COLO829 (cell line): ENCODE measurements at places on chromosomes 2 and 18.

- DNase-seq, result peak; percentile 79
These were observed 34.4 kb downstream of the CENPO start for GRCh38 chr2:24827321-24828237.

GRCh38 chr18:2990956-2991640 is 21.8 kb downstream of the LPIN2 start:
- DNase-seq, result no peak

- no peak for DNase-seq
These were observed 97.3 kb downstream of the TACR1 start for GRCh38 chr2:75102011-75102410.

DNA sequence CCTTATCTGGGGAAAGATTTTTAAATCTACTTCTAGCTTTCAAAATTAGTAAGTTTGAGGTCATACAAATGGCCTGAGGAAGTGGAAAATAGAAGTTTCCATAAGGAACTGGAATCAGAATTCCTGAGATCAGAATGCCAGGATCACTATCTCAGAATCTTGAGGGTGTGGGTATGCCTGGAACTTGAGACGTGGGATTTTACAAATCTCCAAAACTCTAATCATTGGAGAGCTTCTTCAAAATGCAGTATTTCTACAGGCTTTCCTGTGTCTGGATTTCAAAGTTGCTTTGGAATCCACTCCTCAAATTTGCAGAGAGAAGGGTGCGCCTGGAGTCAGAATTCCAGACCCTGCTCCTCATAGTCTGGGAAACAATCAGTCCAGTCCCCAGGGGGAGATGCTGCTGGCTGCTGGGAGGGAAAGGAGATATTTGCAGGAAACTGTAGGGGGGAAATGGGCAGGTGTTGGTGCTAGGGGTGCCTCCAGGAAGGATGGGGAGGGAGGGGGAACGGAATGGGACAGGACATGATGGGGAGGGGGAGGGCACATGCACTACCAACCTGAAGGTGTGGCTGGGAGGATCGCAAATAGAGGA is 31.0 kb upstream of the CATIP start:
- no peak for DNase-seq

- no peak for DNase-seq
These were observed 460.4 kb downstream of the MBD2 start for GRCh38 chr18:53764086-53764485.

DNA sequence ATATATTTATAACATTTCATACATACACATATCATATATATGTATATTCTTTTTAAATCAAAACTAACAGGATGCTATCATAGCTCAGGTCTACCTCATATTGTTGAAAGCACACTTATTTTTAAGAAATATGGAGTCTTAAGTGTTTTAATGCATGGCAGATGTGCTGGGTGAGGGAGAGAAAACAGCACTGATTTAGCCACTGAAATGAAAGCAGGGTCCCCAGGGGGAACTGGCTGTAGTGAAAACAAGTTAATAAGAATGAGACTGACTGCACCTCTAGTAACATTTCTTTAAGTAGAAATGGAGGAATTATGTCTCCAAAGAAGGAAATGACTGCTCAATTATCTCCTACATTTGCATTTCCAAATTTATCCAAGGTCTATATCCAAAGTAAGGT is 857.8 kb downstream of the DCDC2C start:
- no peak for DNase-seq

DNA sequence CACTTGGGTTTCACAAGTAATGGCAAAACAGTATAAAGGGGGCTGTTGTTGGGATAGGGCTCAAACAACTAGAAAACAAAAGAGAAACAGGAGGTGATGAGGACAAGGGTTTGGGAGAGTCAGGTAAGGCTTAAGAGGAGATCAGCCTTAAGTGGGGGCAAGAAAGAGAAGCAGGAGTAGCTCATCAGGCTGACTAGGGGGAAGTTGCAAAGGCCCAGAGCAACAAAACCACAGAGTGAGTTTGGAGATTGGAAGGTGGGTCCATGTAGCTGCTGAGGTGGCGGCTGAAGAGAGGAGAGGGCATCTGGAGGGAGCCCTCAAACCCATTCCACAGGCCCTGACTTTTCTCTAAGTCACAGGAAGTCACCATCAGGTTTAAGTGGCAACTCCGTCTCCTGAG is 126.0 kb downstream of the MREG start:
- no peak for DNase-seq

DNA sequence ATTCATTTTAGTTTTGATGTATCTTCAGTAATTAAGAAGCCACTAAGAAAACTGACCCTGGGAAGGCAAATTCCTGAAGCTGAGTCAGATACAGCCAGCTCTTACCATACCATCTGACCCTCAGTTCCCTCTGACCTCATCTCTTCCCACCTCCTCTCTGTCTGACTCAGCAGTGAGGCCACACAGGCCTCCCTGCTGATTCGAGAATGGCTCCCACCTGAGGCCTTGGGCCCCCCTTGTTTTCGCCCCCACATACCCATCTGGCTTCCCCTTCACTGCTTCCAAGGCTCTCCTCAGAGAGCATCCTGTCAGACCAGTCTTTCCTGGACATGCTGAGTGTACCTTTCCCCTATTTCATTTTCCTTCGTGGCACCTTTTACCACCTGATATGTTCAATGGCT is 71.0 kb upstream of the CYP1B1 start:
- peak; percentile 80 for DNase-seq

GRCh38 chr2:209579230-209579749 is 155.4 kb downstream of the MAP2 start:
- no peak for DNase-seq

DNA sequence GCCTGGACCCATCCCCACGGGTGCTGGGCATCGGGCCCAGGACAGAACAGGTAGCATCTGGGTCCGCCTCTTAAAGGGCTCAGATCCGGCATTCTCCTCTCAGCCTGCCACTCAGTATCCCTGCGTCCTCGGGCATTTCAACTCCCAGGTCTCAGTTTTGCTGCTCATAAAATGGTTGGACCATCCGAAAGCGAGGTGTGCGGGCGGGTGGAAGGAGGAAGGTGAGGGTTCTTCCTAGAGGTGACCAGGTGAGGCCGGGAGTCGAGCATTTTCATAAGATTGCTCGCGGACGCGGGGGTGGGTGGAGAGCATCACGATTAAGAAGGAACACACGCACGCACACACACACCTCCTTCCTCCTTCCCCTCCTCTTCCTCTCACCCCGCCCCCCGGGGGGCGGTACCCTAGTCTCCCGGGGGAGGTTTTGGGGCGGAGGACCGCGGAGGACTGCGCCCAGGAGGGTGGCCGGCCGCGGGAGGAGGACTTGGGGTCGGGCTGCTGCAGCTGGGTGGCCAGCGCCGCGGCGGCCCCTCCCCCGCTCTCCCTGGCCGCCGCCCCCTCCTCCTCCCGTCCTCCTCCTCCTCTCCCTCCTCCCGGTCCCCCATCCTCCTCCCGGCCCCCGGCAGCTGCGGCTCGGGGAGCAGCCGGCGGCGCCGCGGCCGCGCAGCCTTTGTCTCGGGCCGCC is 97.9 kb upstream of the GPR45 start:
- no peak for DNase-seq
